ENCODE measurements at places on chromosomes 3 and 15.

DNA sequence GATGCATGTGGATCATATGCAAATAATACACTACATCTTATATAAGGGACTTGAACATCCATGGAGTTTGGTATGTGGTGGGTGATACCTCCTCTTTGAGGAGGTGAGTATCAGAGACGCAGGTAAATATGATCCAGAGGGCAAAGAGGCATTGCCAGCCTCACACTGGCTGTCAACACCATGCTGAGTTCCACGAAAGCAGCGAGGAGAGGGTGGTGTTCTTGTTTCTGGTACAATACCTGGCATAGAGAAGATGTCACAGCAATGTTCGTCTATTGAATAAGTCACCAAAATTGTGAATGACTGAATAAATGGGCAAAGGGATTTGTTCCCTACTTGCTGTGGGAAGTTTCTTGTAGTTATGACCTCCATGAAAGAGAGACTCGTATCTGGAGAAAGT is 182.2 kb downstream of the SNRPN start:
- no peak for DNase-seq

DNA sequence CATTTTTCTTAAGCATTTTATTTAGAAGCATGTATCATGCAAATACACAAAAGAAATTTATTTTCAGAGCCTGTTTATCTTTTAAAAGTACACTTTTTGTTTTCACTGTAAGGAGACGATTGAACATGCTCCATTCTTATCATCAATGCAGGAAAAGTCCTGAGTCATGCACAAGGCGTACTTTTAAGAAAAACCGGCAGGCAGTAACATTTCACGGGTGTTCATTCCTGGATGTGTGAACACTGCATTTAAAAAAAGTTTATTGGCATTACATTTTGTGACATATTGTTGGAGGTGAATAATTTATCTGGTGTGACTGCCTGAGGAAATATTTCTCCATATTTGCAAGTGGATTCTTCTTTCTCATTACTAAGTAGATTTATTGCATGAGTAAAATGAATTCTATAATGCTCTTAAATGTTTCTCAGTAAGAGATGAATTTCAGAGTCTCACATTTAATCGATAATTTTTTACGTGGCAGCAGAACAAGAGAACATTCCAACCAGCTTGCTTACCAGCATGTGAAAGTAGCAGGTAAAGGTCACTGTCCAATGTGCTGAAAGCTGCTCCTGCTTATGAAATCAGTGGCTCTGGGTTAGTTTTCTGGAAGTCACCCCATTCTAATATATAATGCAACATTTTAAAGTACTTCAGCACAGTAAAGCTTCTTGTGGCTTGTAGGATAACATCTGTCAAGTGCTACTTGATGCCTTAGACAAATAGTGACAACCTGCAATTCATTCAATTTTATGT is 87.0 kb downstream of the SV2B start:
- no peak for DNase-seq

DNA sequence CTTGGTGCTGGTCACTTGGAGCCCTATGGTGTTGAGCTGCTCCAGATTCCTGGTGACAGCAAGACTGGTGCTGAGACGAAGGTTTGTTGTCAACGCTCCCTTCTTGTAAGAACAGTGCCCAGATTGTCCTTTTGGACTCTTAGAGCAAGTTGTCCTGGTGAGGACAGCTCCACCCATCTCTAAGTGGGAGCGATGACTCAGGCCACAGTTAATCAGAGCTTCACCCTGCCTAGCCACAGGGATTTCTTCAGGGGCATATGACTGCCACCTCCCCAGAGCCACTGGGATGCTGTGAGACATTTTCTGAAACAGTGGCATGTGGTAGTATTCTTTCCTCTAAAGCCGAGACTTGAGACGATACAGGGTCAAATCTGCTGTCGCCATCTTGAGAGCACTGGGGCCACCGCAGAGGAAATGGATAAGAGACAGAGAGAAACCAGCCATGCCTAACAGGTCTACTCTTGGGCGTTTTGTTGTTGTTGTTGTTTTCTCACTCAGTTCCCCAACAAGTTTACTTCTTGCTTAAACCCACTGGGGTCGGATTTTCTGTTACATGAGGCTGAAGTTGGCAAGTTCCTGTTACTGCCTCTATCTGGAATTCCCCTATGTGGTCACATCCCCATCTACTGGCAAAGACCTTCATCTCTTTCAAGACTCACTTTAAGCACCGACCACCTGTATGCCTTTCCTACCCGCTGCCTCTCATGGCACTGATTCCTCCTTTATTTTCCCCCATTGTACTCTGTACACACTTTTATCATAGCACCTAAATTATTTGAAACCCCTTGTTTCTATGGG is 16.0 kb upstream of the PCOLCE2 start:
- no peak for DNase-seq

- DNase-seq: no peak
Observed at GRCh38 chr15:29090617-29091466, 178.8 kb downstream of the NSMCE3 start.

- DNase-seq: no peak
Observed at GRCh38 chr15:58453931-58454793, 22.4 kb downstream of the LIPC start.

All from stimulated activated CD8-positive, alpha-beta memory T cell treated with anti-CD3 and anti-CD28 coated beads, Interleukin-15, amount 100 ng/mL, for 24 hours (primary cell).